ENCODE measurements at places on chromosomes 7 and 10.

GRCh38 chr7:21507627-21508343 is 35.1 kb upstream of the DNAH11 start:
- DNase-seq = peak; percentile 5

- no peak for DNase-seq
These were observed 75.3 kb downstream of the INPP5A start for GRCh38 chr10:132612571-132613504.

DNA sequence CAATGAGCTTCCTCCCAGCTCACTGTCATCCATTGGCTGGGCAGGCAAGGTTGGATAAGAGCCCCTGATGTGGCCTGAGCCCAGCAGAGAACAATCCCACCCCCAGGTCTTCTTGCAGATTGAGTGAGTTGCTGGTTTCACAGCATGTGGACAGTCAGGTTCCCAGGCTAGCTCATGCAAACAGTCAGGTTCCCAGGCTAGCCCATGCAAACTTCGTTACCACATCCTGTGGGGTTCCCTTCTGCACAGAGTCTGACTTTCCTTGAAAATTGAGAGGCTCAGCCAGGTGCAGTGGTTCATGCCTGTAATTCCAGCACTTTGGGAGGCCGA is 67.1 kb downstream of the TMEM130 start:
- no peak for DNase-seq

GRCh38 chr10:17737027-17737965 is 14.7 kb upstream of the TMEM236 start:
- DNase-seq = peak; percentile 15

- no peak for DNase-seq
These were observed 45.4 kb upstream of the GDF10 start for GRCh38 chr10:47254611-47255010.
